ENCODE measurements at places on chromosomes 7 and 10.

- no peak for DNase-seq
These were observed 212.3 kb downstream of the DKK1 start for GRCh38 chr10:52526251-52526823.

DNA sequence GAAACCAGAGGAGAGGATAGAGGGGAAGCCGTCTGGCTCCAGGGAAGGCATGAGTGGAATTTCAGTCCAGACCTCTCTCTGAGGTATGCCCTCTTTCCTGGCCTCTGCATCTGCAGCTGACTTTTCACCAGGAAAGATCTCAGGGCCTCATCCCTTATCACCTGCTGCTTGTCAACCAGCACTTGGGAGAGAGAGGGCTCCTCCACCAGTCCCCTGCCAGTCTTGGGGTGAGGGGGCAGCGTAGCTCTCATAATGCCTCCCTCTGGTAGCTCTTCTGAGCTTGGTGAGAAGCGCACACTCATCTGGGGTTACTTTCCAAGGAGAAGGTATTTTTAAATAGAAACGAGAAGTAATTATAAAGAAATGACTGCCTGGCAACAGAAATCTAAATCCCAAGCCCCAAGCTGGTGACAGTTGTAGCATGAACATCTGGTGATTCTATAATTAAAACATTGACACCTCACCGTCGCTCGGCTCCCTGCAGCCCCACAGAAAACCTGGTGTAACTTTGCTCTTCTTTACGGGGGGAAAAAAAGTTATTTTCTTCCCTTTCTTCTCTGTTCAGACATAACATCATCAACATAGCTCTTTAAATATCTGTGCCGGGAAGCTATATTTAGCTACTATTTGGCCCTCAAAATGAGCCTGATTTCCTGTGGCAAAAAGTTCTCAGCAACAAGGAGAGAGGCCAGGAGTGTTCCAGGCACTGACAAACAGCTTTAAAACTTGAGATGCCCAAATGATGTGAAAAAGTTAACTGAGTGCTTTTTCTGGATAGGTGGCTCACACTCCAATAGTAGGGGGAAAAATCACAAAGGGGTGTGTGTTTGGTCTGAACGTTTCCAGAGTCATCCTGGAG, 26.9 kb downstream of the HIP1 start:
- no peak for DNase-seq

GRCh38 chr7:22849172-22849571, 26.5 kb upstream of the TOMM7 start:
- DNase-seq, result no peak

- DNase-seq, result no peak
These were observed 27.7 kb upstream of the VIPR2 start for GRCh38 chr7:159172400-159172799.

GRCh38 chr7:39504963-39505362, 61.2 kb upstream of the YAE1 start:
- DNase-seq, result no peak

- no peak for DNase-seq
These were observed 542 bp downstream of the FBXL13 start for GRCh38 chr7:103073989-103074518.

DNA sequence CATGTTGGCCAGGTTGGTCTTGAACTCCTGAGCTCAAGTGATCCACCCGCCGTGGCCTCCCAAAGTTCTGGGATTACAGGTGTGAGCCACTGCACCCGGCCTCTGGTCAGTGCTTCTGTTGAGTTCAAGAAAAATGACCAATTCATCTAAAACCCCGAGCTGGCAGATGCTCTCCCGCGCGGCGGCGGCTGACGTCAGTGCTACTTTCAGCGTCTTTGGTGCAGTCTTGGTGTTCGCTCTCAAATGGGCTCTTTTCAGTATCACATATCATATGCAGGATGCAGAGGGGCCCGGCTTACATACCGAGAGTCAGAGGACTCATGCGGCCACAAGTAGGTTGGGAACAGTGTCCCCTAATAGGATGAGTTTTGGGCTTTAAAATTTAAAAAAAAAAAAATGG, 125.9 kb downstream of the CUX1 start:
- no peak for DNase-seq

GRCh38 chr10:90847436-90847835, 10.4 kb downstream of the HTR7 start:
- DNase-seq, result no peak

- no peak for DNase-seq
These were observed 138.9 kb upstream of the AHR start for GRCh38 chr7:17159500-17160037.

DNA sequence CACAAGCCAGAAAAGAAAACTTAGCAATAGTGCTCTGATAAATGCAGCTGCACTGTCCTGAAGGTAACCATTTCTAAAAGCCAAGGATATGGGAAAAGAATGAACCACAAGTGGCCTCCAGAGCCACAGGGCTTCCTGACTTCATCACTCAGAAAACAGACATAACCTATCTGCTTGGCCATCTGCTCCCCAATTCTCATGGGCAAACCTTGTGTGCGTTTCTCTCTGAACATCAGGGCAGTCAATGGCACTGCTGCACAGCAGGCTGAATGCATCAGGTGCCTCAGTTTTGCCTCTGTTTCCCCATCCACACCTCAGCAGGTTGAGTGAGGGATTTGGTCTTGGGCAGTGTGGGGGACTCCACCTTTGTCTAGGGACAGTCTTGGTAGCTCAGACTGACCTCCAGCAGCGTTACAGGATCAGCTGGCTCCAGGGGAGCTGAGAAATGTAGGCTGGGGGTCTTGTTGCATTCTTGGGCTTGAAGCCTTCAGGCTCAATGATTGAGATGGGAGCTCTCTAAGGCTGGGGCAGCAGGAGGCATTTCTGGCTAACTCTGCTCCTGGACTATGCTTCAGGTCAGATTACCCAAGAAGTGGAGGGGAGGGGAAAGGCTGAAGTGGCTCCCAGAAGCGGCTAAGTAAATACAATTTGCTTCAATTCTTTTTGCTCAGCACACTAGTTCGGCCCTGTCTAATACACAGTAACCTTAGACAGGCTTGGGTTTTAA, 23.6 kb upstream of the PDLIM1 start:
- DNase-seq, result peak; percentile 26

GRCh38 chr7:68304536-68304935, 1293.7 kb upstream of the AUTS2 start:
- DNase-seq, result no peak

DNA sequence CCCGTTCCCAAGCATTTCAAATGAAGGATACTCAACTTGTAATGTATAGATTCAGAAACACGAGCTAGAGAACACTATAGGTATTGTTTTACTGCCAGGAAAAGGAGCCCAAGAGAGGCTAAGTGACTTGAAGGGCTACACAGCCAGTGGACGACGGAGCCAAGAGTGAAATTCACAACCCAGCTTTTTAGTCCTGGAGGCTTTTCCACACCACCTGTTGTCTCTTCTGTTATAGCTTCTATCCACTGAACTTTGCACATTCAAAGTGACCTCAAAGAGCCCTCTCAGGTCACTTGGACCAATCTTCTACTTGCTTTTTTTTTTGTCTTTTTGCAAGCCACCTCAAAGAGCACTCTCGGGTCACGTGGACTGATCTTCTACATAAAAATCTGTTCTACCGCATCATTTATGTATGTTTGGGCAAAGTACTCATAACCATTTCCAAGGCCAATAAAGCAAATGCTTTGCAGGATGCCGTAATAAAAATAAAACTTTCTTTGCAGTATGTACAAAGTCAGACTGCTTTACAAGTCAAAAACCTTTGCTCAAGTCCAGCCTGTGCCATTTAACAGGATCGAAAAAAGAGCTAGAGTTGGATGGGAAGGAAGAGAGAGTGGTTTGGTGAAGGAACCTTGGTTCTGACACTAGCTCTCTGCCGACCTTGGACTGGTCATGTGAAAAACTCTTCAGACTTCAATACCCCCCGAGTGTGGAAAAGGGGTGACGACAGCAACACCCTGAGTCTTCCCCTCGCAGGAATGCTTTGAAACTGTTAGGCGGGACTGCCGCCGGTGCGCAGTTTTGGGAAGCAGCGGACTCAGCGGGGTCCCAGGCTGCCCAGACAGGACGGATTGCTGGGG, 821 bp downstream of the SLC35B4 start:
- no peak for DNase-seq

DNA sequence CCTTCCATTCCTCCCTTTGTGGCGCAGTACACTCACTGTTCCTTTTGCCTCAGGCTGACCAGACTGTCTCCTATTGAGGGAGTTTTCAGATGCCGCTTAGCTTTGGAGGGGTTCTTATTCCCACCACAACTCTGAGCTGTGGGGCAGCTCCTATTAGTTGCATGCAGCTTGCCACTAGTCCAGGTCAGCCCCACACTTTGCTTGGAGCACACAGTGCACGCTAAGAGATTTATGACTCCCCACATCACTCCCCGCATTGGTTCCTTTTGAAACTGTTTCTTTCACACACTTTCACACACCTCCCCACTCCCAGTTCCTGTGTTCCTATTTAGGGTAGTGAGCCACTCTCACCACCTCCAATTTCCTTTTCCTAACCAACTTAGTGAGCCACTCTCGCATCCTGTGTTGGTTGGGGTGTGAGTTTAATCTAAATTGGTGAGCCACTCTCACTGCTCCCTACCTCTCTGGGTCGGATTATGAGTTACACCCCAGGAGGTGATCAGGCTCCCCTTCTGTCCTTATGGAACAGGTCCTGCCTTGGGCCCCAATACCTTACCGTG, 10.4 kb upstream of the ZNF485 start:
- DNase-seq, result no peak

DNA sequence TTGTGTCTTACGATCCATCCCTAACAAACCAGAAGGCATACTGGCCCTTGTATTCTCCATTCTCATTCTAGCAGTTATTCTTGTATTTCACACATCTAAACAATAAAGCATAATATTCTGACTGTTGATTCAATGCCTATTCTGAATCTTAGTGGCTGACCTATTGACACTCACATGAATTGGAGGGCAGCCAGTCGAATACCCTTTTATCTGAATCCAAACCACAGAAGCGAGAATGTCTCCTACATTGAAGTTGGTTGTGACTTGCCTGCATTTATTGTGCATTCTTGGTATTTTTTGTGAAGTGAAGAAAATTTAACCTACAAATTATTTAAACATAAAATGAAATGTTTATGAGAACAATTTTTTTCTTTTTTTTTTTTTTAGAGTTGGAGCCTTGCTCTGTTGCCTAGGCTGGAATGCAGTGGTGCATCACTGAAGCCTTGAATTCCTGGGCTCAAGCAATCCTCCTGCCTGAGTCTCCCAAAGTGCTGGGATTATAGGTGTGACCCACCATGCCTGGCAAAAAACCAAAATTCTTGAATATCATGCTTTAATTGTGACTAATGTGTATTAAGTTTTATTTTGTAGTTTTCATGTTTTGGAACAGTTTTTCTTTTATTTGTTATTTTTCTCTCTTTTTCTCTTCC, 22.7 kb downstream of the EXOC4 start:
- DNase-seq, result no peak

GRCh38 chr10:9645928-9646600, 1371.6 kb upstream of the CELF2 start:
- DNase-seq, result no peak

GRCh38 chr7:101666293-101666692, 37.2 kb upstream of the MYL10 start:
- DNase-seq, result no peak

GRCh38 chr10:110007161-110007700, 553 bp upstream of the ADD3 start:
- DNase-seq, result no peak

GRCh38 chr7:71982851-71983250, 429.3 kb downstream of the CALN1 start:
- DNase-seq, result peak; percentile 72

- no peak for DNase-seq
These were observed 127.8 kb downstream of the CELF2 start for GRCh38 chr10:11145495-11145855.

GRCh38 chr10:133241501-133242205, 4.0 kb downstream of the VENTX start:
- DNase-seq, result no peak

- DNase-seq, result no peak
These were observed 917.6 kb upstream of the LRRTM3 start for GRCh38 chr10:66008221-66008620.

GRCh38 chr7:2930310-2931033, 86.4 kb upstream of the GNA12 start:
- no peak for DNase-seq

DNA sequence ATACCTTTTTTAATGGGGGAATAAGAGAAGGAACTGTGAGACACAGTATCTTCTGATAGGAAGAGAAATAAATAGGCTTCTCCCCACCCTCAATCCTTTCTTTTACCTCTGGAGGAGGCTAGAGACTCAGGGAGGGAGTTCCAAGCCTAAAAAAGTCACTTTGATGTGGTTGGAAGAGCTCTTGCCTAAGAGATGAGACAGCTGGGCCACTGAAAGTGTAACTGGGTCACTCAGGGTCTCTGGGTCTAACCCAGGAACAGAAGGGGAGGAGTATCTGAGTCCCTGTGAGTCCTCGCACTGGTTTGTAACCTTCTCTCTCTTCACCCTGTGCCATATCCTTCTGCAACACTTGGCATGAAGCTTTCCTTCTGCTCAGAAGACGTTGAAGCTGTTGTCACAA, 222.9 kb upstream of the AGK start:
- no peak for DNase-seq

GRCh38 chr7:47241112-47242065, 340.5 kb downstream of the TNS3 start:
- DNase-seq, result no peak

DNA sequence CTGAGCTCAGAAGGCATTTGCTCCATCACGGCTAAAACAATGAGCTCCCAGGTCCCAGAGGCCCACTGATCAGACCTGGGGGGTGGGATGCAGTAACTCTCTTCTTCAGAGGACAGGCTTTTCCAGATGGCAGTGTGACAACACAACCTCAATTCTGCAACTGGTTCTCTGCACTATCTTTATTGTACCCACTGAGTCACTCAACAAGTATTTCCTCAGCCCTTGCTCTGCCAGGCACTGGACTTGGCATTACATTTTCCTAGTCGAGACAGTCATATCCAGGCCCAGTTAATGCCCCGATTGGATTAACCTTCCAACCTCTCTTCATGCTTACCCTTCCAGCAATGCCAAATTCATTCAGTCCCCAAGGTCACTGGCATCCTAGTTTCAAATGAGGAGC, 72.6 kb downstream of the JAZF1 start:
- DNase-seq, result no peak

DNA sequence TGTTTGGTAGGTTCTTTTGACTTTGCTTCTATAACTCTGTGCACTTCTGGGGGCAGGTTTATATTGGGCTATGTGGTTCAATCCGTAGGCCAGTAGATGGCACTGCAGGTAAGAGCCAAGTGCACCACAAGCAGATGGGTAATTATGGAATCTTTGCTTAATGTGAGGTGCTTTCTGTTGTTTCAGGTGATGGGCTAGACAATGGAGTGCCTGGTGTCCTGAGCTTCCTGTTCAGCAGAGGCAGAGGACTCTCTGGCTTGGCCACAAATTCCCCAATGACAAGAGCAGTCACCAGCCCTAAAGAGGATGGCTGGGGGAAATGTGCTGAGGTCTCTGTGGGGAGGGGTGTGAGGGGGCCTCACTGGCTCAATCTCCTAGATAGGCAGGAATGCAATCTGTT, 455.0 kb downstream of the CCSER2 start:
- DNase-seq, result peak; percentile 12

- DNase-seq, result no peak
These were observed 219.1 kb downstream of the GFRA1 start for GRCh38 chr10:116053910-116054309.

Data from NCI-H187 treated with DMSO at 0.1 percent for 48 hours (cell line).